Activated naive CD4-positive, alpha-beta T cell treated with anti-CD3 and anti-CD28 coated beads, Interleukin-2, amount 10 ng/mL, durations not matched to agents 7 days and 5 days (primary cell): ENCODE measurements at places on chromosomes 16 and 17.

- no peak overlapping the region for H3K27ac ChIP-seq
- no peak for DNase-seq
- no peaks in the 10 kb centered on the region for H3K4me1 ChIP-seq
- H3K4me3 ChIP-seq, result no peak overlapping the region
- no peaks in the 10 kb centered on the region for H3K36me3 ChIP-seq
These were observed 28.7 kb upstream of the DDX52 start for GRCh38 chr17:37671824-37672547.

GRCh38 chr17:9177212-9177611 lies 155.9 kb downstream of the NTN1 start:
- H3K27me3 ChIP-seq, result peaks cover 8% of the 10 kb centered on the region
- no peak overlapping the region for H3K27ac ChIP-seq
- no peaks in the 10 kb centered on the region for H3K4me1 ChIP-seq
- no peak for DNase-seq

- H3K4me1 ChIP-seq, result peaks cover 66% of the 10 kb centered on the region
- peak overlapping the region; percentile 81 for H3K27ac ChIP-seq
- H3K27me3 ChIP-seq, result peaks cover 43% of the 10 kb centered on the region
- peaks cover 42% of the 10 kb centered on the region for H3K36me3 ChIP-seq
- H3K4me3 ChIP-seq, result peak overlapping the region; percentile 89
These were observed 415 bp downstream of the XYLT1 start for GRCh38 chr16:17470182-17470907.

GRCh38 chr16:49348408-49349176 lies 25.0 kb upstream of the C16orf78 start:
- no peak overlapping the region for H3K4me3 ChIP-seq
- peaks cover 4% of the 10 kb centered on the region for H3K27me3 ChIP-seq
- DNase-seq, result no peak

DNA sequence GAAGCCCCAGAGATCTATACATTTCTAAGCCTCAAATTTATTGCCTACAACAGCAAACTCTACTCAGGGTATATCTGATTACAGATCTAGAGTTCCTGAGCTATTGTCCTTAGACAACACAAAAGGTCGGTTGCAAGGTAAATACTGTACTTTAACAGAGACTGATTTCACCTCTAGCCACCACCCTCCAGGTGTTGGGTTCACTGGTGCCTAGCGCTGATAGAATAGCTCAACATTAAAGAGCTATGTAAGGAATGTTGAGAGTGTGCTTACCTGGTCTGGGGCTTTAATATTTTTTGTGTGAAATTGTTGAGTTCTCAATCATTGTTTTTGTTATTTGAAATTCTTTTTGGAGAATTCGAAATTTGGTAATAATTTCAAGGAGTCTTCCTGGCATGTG lies 277.0 kb upstream of the PSMD7 start:
- H3K27me3 ChIP-seq, result no peaks in the 10 kb centered on the region
- H3K36me3 ChIP-seq, result no peaks in the 10 kb centered on the region
- H3K27ac ChIP-seq, result no peak overlapping the region
- no peak for DNase-seq
- H3K4me1 ChIP-seq, result no peaks in the 10 kb centered on the region

GRCh38 chr16:4648917-4649316 lies 24.3 kb downstream of the MGRN1 start:
- H3K27ac ChIP-seq, result peak overlapping the region; percentile 84
- peaks cover 5% of the 10 kb centered on the region for H3K27me3 ChIP-seq
- H3K4me3 ChIP-seq, result peak overlapping the region; percentile 26
- peaks cover 27% of the 10 kb centered on the region for H3K36me3 ChIP-seq
- peaks cover 42% of the 10 kb centered on the region for H3K4me1 ChIP-seq
- peak; percentile 35 for DNase-seq

DNA sequence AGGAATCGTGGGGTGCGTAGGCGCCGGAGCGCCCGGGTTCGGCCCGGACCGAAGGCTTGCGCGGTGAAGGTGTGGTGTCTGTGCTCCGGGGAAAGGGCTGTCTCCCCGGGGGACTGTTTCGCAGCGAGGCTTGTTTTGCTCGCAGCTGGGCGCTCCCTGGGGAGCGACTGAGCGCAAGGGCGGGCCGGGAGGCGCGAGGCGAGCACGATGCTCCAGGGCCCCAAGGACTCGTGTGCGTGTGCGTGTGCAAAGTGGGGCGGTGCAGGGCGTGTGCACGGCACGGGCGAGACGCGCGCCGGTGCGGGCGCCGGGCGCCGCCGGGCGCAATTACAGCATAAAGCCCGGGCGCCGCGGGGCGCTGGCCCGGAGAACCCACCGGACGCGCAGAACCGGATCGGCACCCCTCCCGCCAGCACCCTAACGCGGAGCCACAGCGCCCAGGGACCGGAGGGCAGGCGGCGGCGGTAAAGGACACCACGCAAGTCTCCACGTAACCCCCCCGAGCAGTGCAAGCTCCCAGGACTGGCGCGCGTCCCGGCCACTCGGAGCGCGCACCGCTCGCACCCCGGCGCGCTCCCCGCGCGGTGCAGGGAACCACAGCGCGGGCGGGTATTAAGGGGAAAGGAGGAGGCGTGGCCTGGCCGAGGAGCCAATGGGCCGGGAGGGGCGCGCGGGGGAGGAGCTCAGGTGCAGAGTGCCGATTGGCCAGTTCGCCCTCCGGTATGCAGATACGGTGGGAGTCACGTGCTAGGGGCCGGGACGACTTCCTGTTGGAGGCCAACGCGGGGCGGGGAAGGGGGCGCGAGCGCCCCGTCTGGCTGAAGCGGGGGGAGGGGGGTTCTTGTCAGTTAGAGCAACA lies at the start of gene TNRC6C:
Gene TNRC6C, plus strand, starts transcription at position 847 of the 859 bp plus-strand sequence. CDS start 45,504 bp downstream, outside the sequence.
- peaks cover 38% of the 10 kb centered on the region for H3K27me3 ChIP-seq
- peaks cover 38% of the 10 kb centered on the region for H3K4me1 ChIP-seq
- peaks cover 6% of the 10 kb centered on the region for H3K36me3 ChIP-seq
- peak within 1 kb of the TSS; percentile 86 for H3K27ac ChIP-seq
- peak; percentile 100 for DNase-seq

- no peak overlapping the region for H3K4me3 ChIP-seq
- no peaks in the 10 kb centered on the region for H3K4me1 ChIP-seq
- no peak for DNase-seq
- H3K36me3 ChIP-seq, result no peaks in the 10 kb centered on the region
- no peak overlapping the region for H3K27ac ChIP-seq
These were observed 18.5 kb downstream of the ARL4D start for GRCh38 chr17:43416998-43417890.
